ENCODE measurements at places on chromosomes 3 and 15.

GRCh38 chr3:128801779-128802380 is 75.9 kb downstream of the RAB7A start:
- no peak for DNase-seq

GRCh38 chr3:127171320-127171719 is 21.6 kb upstream of the PRR23E start:
- DNase-seq = no peak

DNA sequence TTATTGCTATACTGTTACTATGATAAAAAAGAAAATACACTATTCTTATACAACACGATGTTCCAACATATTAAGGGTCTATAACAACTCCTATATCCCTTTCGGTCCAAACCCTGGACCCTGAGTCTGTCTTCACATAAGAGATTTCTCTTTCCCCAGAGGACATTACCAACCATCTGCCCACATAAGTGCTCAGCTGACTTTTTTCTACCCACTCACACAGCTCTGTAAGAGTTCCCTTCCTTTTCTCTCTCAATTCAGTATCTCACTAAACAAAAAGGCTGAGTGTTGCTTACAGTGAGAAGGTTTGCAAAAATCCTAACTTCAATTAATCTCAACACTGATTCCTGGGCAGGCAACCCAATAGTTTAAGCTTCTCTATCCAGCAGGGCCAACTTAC is 30.5 kb downstream of the ITGB5 start:
- no peak for DNase-seq

DNA sequence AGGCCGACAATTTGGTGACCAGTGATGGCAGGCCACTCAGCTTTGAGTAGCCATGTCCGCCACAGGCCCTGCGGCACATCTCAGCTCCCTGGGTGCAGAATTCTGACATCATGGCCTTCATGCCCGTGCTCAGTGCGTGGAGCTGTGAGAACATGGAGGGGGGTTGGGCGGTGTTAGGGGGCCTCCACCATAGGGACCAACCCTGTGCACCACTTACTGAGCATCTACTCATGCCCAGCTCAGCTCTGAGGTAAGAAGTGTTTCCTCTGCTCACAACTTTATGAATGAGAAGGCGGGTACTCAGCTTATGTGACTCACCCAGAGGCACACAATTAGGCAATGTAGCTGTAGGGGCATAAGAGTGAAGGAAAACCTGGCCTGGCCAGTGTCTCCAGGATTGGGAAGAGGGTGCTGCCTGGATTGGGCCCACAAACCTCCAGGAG is 10.5 kb downstream of the ACOX2 start:
- DNase-seq = no peak

DNA sequence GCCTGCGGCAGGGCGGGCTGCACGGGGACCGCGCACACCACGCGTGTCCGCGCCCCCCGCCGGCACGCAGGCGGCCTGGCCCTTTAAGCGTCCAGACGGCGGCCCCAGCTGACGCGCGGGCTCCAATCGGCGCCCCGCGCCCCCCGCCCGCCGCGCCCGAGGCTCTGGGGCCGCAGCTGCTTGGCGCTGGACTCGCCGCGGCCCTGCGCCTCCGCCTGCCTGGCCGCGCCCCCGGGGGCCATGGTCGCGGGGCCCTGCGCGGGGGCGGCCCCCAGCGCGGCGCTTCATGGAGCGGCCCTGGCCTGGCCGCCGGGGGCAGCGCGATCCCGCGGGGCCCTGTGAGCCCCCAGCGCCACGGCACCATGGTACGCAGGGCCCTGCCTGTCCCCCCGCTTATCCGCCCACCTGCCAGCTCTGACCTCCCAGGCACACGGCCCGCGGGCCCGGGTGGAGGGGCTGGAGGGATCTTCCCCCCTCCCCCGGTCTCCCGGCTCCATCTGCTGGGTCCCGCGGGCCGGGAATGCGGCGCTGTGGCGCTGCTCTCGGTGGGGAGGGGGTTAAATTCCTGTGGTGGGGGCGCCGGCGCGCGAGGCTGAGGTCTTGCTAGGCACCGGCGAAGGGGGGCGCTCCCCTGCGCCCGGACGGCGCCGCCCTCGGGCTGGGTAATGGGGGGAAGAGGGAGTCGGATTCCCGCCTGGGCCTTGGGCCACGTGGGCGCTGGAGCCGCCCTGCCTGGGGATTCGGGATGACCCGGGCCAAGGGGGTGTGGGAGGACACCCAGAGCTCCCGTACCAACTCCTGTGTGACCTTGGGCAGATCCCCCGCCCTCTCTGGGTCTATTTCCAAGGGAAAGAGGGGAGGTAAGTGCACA is 1.1 kb downstream of the ZBTB47 start:
- DNase-seq = peak; percentile 80

DNA sequence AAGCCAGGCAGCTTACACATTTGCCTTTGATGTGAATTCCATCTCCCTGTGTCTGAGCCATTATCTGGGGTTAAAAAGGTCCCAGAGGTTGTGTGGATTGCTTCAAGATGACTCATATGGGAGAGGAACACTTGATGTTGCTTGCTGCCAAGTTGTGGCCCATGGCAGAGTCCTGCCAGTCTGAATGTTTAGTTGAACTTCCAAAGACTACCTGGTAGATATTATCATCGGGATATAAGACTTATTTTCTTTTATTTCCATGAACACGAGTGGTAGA is 85.6 kb downstream of the TJP1 start:
- no peak for DNase-seq

- no peak for DNase-seq
These were observed 350.6 kb downstream of the NLGN1 start for GRCh38 chr3:173748105-173748504.

All from sciatic nerve (tissue), 2 donors.